ENCODE measurements at places on chromosomes 2 and 18.

DNA sequence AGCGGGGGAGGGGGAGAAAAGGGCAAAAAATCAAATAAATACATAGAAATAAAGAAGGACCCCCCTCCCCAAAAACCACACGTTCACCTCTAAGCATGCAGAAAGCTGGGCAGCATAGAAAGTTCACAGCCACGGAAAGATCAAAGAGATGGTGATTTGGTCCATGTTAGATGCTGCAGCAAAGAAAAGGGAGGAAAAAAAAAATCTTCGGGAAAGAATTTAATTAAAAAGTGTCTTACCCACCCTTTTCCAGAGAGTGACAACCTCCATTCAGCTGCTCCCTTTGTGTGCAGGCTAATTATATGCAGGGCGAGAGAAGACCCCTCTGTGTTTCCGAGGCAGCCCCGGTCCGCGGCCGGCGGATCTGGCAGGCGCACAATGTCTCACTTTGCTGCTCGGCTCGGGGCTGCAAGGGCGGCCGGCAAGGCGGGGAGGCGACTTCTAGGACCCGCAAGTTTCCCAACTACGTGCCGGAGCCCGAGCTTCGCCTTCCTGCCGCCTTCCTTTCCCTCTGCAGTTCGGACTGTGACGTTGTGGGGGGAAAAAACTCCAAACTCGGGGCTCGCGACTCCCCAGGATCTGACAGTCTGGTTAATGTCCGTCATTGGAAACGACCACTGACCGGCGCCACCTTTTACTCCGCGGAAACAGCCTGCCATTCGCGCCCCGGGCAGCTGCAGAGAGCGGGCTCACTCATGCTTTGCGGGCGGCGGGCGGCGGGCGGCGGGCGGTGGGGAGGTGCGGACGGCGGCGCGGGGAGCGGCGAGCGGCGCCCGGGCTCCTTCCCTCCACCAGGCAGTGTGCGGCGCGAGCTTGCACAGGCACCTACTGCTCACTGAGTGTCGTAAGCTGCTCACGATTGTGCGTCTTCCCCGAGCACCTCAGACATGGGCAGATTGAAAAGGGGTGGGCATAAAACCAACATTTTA is at the start of gene LRRTM1:
TSS of gene LRRTM1 (minus strand) at position 844 of the 929 bp plus-strand sequence. CDS start 933 bp downstream, outside the sequence.
- no peak for DNase-seq

DNA sequence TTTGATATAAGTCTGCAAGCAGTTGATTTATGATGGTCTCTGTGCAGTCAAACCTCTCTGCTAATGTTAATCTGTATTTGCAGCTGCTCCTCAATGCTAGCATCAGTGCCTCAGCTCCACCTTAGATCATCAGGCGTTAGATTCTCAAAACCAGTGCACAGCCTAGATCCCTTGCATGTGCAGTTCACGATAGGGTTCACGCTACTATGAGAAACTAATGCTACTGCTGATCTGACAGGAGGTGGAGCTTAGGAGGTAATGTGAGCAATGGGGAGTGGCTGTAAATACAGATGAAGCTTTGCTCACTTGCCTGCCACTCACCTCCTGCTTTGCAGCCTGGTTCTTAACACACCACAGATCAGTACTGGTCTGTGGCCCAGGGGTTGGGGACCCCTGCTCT is 18.4 kb downstream of the RBKS start:
- no peak for DNase-seq

- no peak for DNase-seq
Measured at GRCh38 chr2:45083175-45083574, 73.9 kb upstream of the SIX2 start.

- no peak for DNase-seq
Measured at GRCh38 chr2:74767618-74768017, 66.3 kb upstream of the HK2 start.

DNA sequence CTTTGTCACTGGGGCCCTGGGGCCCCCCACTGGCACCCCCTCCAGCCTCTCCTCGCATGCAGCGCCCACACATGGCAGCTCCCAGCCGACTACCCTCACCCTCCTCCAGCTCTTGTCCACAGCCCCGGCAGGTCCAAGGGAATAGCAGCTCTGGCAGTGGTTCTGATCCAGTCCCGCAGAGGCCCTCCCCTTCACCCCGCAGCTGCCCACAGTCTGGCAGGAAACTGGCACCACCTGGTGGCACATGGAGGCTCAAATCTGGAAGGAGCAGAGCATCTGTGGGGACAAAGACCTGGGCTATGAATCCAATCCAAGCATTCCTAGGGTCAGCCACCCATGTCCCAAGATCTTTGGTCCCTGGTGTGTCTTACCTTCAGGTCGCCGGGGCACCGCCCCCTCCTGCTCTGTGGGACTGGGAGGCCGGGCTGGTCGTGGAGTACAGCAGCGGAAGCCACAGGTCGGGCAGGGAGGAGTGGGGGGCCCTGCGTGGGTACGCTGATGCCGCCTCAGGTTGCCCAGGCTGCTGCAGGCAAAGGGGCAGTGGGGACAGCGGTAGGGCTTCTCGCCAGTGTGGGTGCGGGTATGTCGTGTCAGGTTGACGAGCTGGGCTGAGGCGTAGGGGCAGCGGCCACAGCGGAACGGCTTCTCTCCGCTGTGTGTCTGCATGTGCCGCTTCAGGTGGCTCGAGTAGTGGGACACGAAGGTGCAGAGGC is 2.3 kb downstream of the ZNF513 start:
- no peak for DNase-seq

DNA sequence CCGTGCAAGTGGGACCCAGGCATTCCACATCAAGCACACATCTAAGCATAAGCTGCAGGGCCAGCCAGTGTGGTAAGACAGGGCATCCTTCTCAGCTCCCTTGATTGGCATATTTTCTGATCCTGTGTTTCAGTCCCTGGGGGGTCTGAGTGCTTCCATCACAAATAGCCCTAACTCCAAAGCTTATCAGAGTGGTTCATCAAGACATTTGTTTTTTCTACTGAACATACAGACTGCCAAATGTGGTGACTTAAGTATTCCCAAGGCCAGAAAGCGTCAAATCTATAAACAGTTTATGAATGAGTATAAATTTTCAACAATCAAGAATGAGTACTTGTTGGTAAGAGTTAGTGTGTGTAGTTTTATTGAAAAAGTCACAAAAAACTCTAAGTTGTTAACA is 18.8 kb downstream of the SPRED2 start:
- no peak for DNase-seq

DNA sequence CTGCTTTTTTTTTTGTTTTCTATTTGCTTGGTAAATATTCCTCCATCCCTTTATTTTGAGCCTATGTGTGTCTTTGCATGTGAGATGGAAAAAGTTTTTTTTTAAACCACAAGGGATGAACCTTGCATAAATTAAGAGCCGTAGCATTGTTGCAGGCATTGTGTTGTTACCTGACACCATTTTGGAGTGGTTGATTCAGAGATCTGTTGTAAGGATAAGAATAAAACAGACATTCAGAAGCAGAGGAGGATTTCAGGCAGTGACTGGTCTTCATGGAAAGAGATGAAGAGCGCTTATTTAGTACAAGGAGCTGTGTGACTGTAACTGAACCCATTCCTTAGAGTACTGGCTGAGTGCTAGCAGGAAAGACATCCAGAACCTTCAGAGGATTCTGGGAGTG is 101.2 kb downstream of the LTBP1 start:
- no peak for DNase-seq

DNA sequence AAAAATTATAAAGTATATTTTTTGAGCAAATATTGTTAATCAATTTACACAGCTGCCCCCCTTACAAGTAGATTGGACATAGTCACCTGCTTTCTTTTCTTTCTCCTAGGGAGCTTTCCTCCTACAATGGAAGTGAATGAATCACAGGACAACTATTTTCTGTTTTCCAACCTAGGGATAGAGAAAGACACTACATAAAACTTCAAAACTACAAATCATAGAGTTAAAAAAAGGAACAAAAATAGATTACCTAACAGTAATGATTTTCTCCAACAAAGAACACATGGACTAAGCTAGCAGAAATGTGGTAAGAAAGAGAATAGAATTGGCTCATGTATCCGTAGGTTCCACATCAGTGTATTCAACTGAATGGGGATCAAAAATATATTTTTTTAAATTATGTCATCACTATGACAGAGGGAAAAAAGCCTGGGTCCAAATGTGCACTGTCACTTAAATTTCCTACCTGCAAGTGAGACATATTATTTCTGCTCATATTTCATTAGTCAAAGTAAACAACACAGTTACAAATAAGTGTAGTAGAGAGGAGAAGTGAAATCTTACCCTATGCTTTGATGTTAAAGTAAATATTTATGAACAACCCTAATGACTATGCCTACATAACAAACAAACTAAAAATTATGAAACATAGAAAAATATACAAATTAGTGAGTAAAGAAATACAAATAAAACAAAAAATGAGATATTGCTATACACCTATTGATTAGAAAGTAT is 756.7 kb downstream of the SOCS6 start:
- DNase-seq, result no peak

DNA sequence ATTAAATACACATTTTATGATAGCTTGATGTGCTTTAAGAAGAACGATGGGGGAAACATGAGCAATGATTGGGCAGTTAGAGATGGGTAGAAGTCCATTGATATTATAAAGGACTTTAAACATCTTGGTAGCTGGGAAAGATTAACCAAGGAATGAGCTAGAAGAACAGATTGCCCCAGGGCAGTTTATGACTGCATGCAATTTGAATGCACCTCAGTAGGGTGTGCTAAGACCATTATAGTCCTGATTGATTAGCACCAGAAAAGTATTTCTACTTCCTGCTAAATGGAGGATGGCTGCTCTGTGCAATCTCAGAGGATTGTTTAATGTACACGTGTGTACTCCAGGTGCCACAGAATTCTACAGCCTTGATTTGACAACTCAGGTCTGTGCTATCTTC is 641.9 kb downstream of the CNTNAP5 start:
- no peak for DNase-seq

DNA sequence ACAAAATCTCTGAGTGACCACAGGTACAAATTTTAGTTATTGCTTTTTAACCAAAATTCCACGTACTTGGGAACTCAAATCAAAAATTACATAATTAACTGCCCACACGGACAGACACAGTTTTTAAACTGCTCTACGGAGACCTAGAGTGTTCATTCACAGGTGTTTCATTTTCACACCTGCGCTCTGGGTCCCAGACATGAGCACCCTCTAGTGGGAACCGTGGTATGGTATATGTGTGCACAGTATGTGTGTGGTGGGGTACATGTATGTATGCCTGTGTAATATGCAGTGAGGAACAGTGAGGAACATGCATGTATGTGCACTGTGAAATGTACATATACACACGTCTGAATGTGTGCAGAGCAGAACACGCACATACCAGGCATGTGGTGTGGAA is 65.0 kb downstream of the PPP4R1 start:
- DNase-seq, result no peak

DNA sequence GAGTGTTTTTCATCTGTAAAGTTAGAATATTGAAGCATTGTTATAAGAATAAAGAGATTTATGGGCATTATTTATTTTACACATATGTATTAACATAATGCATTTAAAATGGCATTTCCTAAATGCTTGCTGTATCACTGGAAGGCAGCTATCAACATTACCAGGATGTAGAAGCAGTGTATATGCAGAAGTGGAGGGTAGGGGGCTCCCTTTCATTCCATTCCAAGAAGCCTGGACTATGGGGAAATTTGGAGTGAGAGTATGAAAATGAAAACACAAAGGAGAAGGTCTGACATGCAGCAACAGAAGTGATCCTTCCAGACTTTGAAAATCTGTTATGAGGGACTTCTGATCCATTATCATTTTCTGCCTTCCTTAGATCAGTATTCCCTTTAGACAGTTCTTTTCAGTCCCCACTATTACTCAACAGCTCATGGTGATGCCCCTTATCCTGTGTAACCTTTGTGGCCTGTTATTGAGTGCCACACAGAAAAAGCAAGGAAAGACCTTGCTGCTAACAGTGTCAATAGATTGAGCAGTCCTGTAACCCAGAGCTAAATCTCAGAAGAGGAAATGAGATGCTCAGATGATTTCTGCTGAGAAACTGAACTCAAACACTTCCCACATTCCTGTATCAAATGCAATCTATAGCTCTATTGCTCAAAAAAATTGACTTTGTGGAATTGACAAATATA is 216.6 kb downstream of the HNMT start:
- no peak for DNase-seq

DNA sequence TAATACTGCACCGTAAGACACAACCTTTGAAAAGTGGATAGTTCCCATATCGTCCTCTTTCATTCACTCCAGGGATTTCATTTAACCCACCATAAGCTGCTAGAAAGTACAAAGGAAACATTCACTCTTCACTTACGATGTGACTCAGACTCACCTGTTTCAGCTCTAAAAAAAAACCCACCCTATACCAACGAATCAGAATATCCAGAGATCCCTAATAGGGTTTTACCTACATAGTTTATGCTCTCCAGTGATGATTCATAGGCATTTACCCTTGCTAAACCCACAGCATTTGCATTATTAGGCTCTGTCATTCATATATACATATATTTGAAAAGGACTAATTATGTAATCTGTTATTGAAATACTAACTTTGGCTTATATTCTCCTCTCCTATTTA is 60.2 kb downstream of the PRPF40A start:
- DNase-seq, result no peak

DNA sequence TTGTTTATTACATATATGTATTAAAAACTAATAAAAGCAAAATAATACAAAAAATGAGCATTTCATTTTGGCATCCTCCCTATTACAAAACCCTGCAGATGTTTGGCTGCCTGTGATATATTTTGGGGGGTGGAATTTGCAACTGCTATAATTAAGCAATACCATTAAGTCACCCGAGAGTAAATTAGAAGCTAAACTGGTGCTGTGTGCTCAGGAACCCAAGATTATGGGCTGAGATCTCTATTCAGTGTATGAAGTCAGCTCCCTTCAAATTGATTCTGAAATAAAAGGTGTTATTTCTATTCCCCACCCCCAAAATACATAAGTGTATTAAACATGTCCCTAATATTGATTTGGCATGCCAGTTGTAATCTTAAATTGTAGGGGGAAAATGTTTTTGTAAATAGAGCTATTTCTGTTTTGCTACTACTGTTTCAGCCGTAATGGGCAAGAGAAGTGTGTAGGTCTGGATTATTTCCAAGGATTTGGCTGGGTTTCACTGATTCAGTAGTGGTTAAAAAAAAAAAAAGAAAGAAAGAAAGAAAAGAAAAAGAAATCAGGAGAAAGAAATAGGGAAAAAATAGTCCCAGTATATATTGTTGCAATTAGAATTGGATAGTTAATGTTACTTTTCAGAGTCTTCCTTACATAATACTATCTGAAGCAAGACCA is 110.9 kb downstream of the SS18 start:
- no peak for DNase-seq

GRCh38 chr2:57725337-57725947 is 321.2 kb upstream of the VRK2 start:
- DNase-seq, result no peak

- DNase-seq, result no peak
Measured at GRCh38 chr2:59000796-59001195, 759.7 kb upstream of the FANCL start.

- no peak for DNase-seq
Measured at GRCh38 chr2:10267036-10267435, 35.7 kb upstream of the HPCAL1 start.

GRCh38 chr18:69838620-69839411 is 108.9 kb downstream of the CD226 start:
- no peak for DNase-seq
